Heart left ventricle (tissue), 16 donors: ENCODE measurements at places on chromosomes 3 and 15. TPM values are rescaled to one million over a fixed set of nuclear protein-coding genes. Genes with fewer than 3 reads are reported as not detected.

Gene GOLGA6L4
- total RNA-seq, result 1.3 TPM

Gene FAM107A
- total RNA-seq, result 38.3 TPM

Gene SAMMSON
- not detected for total RNA-seq

Gene ERC2
- 2.0 TPM for total RNA-seq

Gene DUOX2
- total RNA-seq, result 0.40 TPM

Gene CPLX3
- not detected for total RNA-seq

Gene ZNF592
- 19.8 TPM for total RNA-seq

Gene ZNF502
- total RNA-seq, result 1.9 TPM

Gene ZNF80
- not detected for total RNA-seq

Gene HGD
- 0.56 TPM for total RNA-seq

Gene ELL3
- total RNA-seq, result 1.7 TPM

Gene C3orf49
- not detected for total RNA-seq

Gene ADAMTS7
- total RNA-seq, result 10.2 TPM

Gene KLHL6
- 0.75 TPM for total RNA-seq

Gene A4GNT
- not detected for total RNA-seq

Gene MAGI1
- total RNA-seq, result 39.4 TPM

Gene HCN4
- 9.7 TPM for total RNA-seq

Gene SEMA5B
- total RNA-seq, result 7.0 TPM

Gene GPR27
- total RNA-seq, result 2.8 TPM

Gene TM4SF18
- total RNA-seq, result 11.9 TPM

Gene CFAP92
- total RNA-seq, result not detected

Gene TICRR
- 0.05 TPM for total RNA-seq

Gene CCDC54
- total RNA-seq, result not detected

Gene BMF
- 1.2 TPM for total RNA-seq

Gene MCTP2
- total RNA-seq, result 2.0 TPM

Gene LRRIQ4
- total RNA-seq, result not detected

Gene PLA2G4D
- total RNA-seq, result not detected

Gene NUDT16
- 33.5 TPM for total RNA-seq

Gene CCDC39
- total RNA-seq, result not detected

Gene DALRD3
- 14.5 TPM for total RNA-seq

Gene SCN11A
- total RNA-seq, result not detected

Gene UPK1B
- total RNA-seq, result not detected

Gene CRELD1
- total RNA-seq, result 66.1 TPM

Gene SCG3
- total RNA-seq, result not detected

Gene LRTM1
- total RNA-seq, result not detected
